ENCODE measurements at places on chromosomes 6 and 20. TPM values are rescaled to one million over a fixed set of nuclear protein-coding genes. Genes with fewer than 3 reads are reported as not detected.

RAB32 gene
- 53.8 TPM for total RNA-seq

CLVS2 gene
- total RNA-seq = 6.2 TPM

TREML1 gene
- not detected for total RNA-seq

ELOVL4 gene
- total RNA-seq = 1.5 TPM

COL12A1 gene
- total RNA-seq = 423 TPM

DEF6 gene
- 4.9 TPM for total RNA-seq

NPBWR2 gene
- not detected for total RNA-seq

MAFB gene
- total RNA-seq = 26.5 TPM

CPNE5 gene
- total RNA-seq = 9.5 TPM

SLC26A8 gene
- total RNA-seq = not detected

TAGAP gene
- total RNA-seq = 4.1 TPM

DOK5 gene
- not detected for total RNA-seq

DNMT3B gene
- 1.6 TPM for total RNA-seq

RIN2 gene
- 29.7 TPM for total RNA-seq

KIF25 gene
- total RNA-seq = not detected

SLPI gene
- total RNA-seq = 1.0 TPM

VSTM2L gene
- 0.51 TPM for total RNA-seq

FAM83D gene
- not detected for total RNA-seq

BPIFB1 gene
- not detected for total RNA-seq

CDSN gene
- not detected for total RNA-seq

GGTLC1 gene
- total RNA-seq = not detected

SCRT2 gene
- total RNA-seq = not detected

AVP gene
- not detected for total RNA-seq

DNAH8 gene
- total RNA-seq = not detected

EIF2S2 gene
- 18.7 TPM for total RNA-seq

IL17A gene
- total RNA-seq = not detected

RRP36 gene
- 30.5 TPM for total RNA-seq

SMOC2 gene
- total RNA-seq = 132 TPM

PCSK2 gene
- total RNA-seq = 0.37 TPM

PEX6 gene
- total RNA-seq = 19.2 TPM

ASIP gene
- not detected for total RNA-seq

COL21A1 gene
- 9.0 TPM for total RNA-seq

ALDH5A1 gene
- total RNA-seq = 6.8 TPM

BCAS4 gene
- total RNA-seq = not detected

PRICKLE4 gene
- total RNA-seq = 10.4 TPM

PPP1R16B gene
- total RNA-seq = 12.9 TPM

SNAI1 gene
- 15.4 TPM for total RNA-seq

LPA gene
- 0.62 TPM for total RNA-seq

EFCAB8 gene
- 1.4 TPM for total RNA-seq

ANGPT4 gene
- total RNA-seq = 8.8 TPM
